ENCODE measurements at places on chromosomes 5 and 9. TPM values are rescaled to one million over a fixed set of nuclear protein-coding genes. Genes with fewer than 3 reads are reported as not detected.

CCL28 gene
- 2.8 TPM for total RNA-seq

SEMA4D gene
- total RNA-seq, result 2.6 TPM

SHISAL2B gene
- not detected for total RNA-seq

GPBP1 gene
- 82.1 TPM for total RNA-seq

CXCL14 gene
- total RNA-seq, result 0.26 TPM

F2RL1 gene
- 20.8 TPM for total RNA-seq

NAIF1 gene
- total RNA-seq, result 12.6 TPM

KLF4 gene
- 22.9 TPM for total RNA-seq

SLC6A3 gene
- total RNA-seq, result not detected

SCGB3A1 gene
- total RNA-seq, result not detected

OR1Q1 gene
- total RNA-seq, result not detected

PLCXD3 gene
- 1.3 TPM for total RNA-seq

PCDHB2 gene
- 4.6 TPM for total RNA-seq

NSG2 gene
- not detected for total RNA-seq

PTPN3 gene
- total RNA-seq, result 2.3 TPM

SLC25A51 gene
- total RNA-seq, result 91.7 TPM

MVB12B gene
- total RNA-seq, result 2.3 TPM

MOB3B gene
- total RNA-seq, result under 0.01 TPM

CER1 gene
- not detected for total RNA-seq

CARD9 gene
- 1.0 TPM for total RNA-seq

GNA14 gene
- 0.26 TPM for total RNA-seq

GMCL2 gene
- under 0.01 TPM for total RNA-seq

LPCAT1 gene
- 62.1 TPM for total RNA-seq

CLIC3 gene
- total RNA-seq, result 3.5 TPM

EGFLAM gene
- 0.33 TPM for total RNA-seq

GPR107 gene
- total RNA-seq, result 27.6 TPM

BRINP1 gene
- 0.33 TPM for total RNA-seq

PCDHA10 gene
- total RNA-seq, result 0.26 TPM

STARD4 gene
- total RNA-seq, result 88.6 TPM

ANGPTL2 gene
- 163 TPM for total RNA-seq

NMUR2 gene
- not detected for total RNA-seq

HMGXB3 gene
- total RNA-seq, result 25.9 TPM

PDCD1LG2 gene
- 6.9 TPM for total RNA-seq

PCA3 gene
- total RNA-seq, result not detected

CARTPT gene
- not detected for total RNA-seq

PTPRD gene
- 3.3 TPM for total RNA-seq

MPDZ gene
- 59.1 TPM for total RNA-seq

GABRA1 gene
- total RNA-seq, result not detected

QRFP gene
- total RNA-seq, result not detected

N4BP3 gene
- total RNA-seq, result 0.26 TPM

ADRA1B gene
- 0.26 TPM for total RNA-seq

SLC9A3 gene
- total RNA-seq, result 0.51 TPM

HRH2 gene
- not detected for total RNA-seq

STXBP1 gene
- total RNA-seq, result 36.0 TPM

ENTR1 gene
- 32.4 TPM for total RNA-seq

MYOZ3 gene
- total RNA-seq, result 0.77 TPM

GDA gene
- under 0.01 TPM for total RNA-seq

SV2C gene
- total RNA-seq, result not detected

SLC36A3 gene
- total RNA-seq, result not detected

PCDHGB2 gene
- total RNA-seq, result 4.6 TPM

CDH9 gene
- not detected for total RNA-seq

PRELID2 gene
- 27.9 TPM for total RNA-seq

INSL6 gene
- not detected for total RNA-seq

C5orf22 gene
- total RNA-seq, result 20.0 TPM

NDUFA8 gene
- 29.0 TPM for total RNA-seq

COL23A1 gene
- total RNA-seq, result not detected

All from fibroblast of lung (primary cell).